RWPE2 (cell line): ENCODE measurements at places on chromosomes 11 and 22.

- DNase-seq, result peak; percentile 54
These were observed 11.5 kb downstream of the NPTXR start for GRCh38 chr22:38832005-38832978.

DNA sequence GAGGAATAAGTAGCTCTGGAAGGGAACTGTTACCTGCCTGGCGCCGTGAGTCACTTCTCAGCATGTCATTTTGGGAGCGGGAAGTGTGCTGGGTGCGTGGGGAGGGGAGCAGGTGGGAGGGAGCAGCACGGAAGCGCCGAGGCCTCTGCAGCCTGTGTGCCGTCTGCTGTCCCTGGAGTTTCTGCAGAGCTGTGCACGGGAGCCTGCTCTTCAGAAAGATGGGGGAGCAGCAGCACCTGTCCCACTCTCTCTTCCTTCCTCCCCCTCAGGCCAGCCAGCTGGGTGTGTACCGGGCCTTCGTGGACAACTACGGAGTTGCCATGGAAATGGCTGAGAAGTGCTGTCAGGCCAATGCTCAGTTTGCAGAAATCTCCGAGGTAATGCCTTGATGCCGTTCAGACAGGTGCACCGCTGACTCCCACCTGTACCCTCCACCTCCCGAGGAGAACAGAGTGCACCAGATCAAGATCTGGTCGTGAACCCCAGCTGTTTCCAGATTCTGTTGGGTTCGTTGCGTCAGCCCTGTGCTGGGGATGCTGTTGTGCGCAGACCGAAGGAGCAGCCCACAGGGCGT lies 87.9 kb downstream of the BCR start:
- no peak for DNase-seq

DNA sequence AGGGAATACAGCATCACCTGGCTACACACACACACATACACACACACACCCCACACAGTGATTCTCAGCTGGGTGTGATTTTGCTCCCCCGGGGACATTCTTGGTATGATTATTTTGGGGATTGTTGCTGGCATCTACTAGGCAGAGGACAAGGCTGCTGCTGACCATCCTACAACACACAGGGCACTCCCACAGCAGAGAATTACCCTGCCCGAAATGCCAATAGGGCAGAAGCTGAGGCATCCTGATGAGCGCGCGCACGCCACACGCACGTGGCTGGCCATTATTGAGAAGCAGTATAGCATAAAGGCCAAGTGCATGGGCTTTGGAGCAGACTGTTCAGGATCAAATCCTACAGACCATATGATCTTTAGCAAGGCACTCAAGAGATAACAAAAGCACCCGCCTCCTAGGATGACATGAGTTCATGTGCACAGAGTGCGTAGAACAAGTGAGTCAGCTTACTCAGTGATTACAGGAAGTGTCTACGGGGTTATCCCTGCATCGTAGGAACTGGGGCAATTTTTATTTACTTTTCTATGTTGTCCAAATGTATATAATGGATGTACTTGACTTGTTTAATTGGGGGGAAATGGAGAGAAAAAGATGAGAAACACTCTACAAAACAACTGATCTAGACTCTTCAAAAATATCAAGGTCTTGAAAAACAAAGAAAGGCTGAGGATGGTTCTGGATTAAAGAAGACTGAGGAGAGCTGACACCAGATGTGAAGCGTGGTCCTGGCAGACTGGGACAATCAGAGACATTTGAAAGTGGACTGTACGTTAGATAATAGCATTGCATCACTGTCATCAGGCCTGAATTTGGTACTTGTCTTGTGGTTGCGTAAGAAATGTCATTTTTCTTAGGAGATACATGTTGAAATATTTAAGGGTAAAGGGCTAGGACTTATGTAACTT lies 7.2 kb upstream of the EHD1 start:
- no peak for DNase-seq

DNA sequence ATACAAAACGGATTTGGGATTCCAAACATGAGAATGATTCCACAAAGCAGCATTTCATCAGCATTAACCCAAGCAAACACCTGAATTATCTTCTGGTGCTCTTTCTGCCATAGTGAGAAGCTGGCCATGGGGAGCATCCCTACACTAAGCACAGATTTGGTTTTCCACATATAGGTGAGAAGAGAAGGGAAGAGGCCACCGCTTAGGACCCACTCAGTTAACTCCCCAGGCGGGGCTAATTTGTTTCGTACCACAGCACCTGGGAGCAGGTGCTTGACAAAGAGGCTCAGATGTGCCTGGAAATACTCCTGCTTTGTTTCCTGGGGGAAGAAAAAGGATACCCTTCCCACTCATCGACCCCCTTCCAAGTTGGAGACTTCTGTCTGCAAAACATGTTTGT lies 64.2 kb downstream of the RAB30 start:
- no peak for DNase-seq

- DNase-seq, result no peak
These were observed 4.0 kb downstream of the OR51E1 start for GRCh38 chr11:4647766-4648165.

DNA sequence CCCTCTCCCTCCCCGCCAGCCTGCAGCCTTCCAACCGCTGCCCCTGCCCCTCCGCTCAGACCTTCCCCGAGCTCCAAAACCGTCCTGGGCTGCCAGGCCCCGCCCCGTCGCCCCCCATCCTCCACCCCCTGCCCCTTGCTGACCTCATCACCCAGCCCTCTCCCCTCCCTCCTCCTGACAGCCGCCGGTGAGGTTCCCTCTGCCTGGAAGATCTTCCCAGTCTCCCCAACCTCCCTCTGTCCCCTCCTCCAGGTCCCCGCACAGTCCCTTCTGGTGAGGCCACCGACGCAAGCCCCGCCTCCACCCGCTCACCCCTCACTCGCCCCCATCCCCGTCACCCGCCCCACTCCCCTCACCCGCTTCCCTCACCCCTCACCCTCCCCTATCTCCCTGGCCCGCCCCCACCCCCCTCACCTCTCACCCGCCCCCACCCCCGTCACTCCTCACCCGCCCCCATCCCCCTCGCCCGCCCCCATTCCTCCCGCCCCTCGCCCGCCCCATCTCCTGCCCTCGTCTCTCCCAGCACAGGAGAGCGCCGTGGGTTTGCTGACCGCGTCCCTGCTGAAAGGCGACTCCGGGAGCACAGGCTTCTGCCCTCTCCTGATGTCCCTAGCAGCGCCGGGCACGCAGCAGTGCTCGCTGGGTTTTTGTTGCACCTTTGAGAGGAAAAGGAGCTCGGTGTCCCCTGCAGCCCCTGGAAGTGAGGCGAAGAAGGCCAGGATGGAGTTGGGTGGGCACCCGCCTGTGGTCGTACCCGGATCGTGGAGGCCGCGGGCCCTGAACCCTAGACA lies 16.4 kb upstream of the UPK3A start:
- no peak for DNase-seq

- no peak for DNase-seq
These were observed 493.2 kb downstream of the MIAT start for GRCh38 chr22:27150544-27150941.

DNA sequence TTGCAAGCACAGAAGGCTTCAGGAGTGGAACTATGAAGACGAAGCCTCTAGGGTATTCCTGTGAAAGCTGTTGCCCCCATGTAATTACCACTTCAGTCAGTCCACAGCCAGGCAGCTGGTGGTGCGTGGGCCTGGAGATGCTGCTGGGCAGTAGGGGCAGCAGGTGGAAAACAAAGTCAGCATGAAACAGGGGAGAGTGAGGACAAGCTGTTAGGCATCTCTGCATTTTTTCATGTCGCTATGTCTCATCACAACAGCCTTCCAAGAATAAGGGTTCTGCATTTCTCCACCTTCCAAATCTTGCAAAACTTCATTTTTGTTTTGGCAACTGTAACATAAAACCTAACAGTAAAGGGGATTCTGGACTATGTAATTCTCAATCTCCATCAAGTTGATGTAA lies 757.5 kb downstream of the NELL1 start:
- DNase-seq, result no peak

DNA sequence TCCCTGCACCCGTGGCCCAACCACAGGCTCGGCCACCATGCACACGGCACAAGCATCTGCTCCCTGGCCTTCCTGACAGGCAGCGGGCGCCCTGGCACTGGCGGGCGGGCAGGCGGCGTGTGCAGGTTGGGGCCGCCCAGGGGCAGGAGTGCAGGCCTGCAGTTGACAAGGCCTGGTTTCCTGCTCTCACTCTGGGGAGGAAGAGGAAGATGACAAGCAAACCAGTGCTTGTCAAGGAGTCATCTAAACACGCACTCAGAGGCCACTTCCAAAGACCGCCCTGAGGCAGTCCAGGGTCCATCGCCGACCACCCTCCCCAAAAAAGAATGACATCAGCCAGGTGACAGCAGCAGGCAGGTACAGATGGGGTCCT lies 65.3 kb upstream of the LINC01488 start:
- peak; percentile 40 for DNase-seq

DNA sequence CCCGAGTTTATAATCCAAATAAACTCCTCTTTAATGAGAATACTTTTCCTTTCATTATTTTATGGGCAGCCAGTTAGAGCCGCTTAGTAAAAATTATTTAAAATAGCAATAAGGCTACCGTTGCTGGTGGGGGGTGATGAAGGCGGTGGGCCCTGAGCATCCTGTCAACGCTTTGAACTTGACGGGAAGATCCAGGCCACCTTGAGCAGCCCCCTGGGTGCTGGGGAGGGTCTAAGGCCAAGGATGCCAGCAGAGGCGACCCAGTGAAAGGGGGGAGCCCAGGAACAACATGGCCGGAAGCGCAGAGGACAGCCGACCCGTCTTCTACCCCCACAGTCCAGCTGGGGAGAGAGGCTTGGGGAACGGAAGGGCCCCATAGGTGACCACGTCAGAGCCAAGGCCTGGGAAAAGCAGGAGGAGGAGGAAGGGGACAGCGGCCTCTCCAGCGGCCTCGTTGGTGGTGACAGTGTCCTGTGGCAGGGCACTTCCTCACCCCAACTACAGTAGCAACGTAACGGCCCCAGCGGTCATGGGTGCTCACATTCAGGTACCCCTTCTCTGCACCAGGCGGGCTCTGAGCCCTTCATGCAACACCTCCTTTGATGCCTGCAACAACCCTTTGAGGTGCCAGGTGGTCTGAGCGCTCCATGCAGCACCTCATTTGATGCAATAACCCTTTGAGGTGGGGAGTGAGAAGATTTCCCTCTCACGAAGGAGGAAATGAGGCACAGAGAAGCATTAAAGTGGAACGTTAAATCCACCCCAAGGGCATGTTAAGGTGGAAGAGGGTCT lies 695.3 kb downstream of the TBC1D22A start:
- no peak for DNase-seq

DNA sequence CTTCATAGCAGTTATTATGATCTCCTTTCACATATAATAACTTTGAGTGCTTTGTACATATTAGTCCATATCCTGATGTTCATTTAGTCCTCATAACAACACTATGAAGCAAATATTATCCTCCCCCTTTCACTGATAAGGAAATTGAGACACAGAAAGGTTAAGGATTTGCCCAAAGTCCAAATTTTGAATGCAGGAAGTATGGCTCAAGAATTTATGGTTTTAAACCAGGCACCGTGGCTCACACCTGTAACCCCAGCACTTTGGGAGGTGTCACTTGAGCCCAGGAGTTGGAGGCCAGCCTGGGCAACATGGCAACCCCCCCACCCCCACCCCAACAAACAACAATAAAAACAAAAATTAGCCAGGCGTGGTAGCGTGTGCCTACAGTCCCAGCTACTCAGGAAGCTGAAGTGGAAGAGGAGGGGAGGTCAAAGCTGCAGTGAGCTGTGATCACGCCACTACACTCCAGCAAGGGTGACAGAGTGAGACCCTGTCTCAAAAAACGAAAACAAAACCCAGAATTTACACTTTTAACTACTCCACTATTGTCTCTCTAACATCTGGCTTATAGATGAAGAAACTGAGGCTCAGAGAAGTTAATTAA lies 8.6 kb downstream of the CCDC34 start:
- no peak for DNase-seq

DNA sequence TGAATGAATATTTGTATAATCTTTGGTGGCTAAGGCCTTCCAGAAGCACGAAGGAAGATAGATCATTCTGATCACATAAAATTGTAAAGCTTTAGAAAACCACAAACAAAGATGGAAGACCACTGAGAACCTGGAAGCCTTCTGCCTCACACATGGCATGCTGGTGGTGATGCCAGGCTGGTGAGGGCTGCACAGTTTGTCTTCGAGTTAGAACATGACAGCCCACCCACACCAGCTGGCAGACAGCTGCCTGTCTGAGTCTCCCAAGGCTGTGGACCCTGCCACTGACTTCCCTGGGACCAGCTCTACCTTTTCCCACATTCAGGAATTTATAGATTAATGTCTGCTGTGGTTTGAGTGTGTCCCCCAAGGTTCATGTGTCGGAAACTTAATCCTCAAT lies 48.8 kb upstream of the B3GAT1 start:
- no peak for DNase-seq

DNA sequence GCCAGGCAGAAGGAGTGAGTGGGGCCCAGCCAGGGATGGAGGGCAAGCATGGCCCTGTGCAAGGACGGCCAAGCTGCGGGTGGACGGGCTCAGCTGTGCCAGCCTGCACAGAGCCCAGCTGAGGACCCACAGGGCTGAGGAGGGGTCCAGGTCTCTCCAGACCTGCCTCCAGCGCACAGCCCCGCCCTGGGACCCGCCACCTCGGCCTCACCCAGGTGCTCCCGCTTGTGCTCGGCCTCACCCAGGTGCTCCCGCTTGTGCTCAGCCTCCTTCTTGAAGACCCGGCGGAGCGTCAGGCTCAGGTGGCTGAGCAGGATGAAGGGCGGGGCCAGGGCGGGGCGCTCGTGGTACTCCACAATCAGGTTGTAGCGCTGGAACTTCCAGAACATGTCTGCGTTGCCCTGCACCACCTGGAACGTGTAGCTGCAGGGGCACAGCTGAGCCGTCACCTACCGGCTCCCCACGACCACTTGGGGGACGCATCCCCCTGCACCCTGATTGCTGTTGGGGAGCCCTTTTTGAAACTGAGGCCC lies 6.4 kb downstream of the TSSC4 start:
- DNase-seq, result no peak

DNA sequence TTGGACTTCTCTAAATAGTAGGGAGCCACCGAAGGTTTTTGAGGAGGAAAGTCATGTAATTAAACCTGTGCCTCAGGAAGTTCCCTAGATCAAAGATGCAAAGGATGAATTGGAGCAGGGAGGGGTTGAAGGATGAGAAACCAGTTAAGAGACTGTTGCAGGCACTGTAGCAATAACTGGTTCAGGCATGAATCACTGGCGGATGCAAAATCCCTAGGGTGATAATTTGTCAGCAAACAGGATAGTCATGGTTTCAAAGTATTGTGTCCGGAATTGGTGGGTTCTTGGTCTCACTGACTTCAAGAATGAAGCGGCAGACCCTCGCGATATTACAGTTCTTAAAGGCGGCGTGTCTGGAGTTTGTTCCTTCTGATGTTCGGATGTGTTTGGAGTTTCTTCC lies 19.9 kb downstream of the TRIOBP start:
- DNase-seq, result no peak

- DNase-seq, result no peak
These were observed 145.4 kb downstream of the CACNA1I start for GRCh38 chr22:39715778-39716495.
